ENCODE measurements at places on chromosomes 2 and 18. TPM values are rescaled to one million over a fixed set of nuclear protein-coding genes. Genes with fewer than 3 reads are reported as not detected.

DNA sequence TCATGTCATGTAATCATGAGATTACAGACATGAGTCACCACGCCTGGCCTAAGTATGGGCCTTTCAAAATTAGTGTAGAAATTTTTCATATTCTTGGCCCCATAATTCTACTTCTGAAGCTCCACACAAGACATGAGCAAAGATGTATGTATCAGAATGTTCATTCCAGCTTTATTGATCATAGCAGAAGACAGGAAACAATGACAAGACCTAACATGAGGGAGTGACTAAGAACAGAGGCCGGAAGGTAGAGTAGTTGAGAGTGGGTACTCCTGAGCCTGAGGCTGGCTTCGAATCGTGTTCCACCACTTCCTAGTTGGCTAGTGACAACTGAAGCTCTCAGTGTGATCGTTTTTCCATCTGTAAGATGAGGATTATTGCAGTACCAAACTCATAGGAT lies 89.3 kb downstream of the ARMC9 start:
- no peak for DNase-seq

Gene OTOF
- 1.6 TPM for total RNA-seq

- DNase-seq: no peak
Measured at GRCh38 chr18:12837747-12838146, 46.3 kb downstream of the PTPN2 start.

Gene SLC23A3
- 3.5 TPM for total RNA-seq

GRCh38 chr2:13651684-13652131 lies 935.0 kb downstream of the TRIB2 start:
- no peak for DNase-seq

Gene CIB4
- not detected for total RNA-seq

GRCh38 chr2:234472155-234472554 lies 24.7 kb downstream of the ARL4C start:
- no peak for DNase-seq

- no peak for DNase-seq
Measured at GRCh38 chr2:208278549-208278948, 12.5 kb downstream of the PIKFYVE start.

- DNase-seq: no peak
Measured at GRCh38 chr18:48472610-48473009, 63.4 kb upstream of the ZBTB7C start.

Gene CERKL
- total RNA-seq: 0.27 TPM

Gene SKOR2
- not detected for total RNA-seq

DNA sequence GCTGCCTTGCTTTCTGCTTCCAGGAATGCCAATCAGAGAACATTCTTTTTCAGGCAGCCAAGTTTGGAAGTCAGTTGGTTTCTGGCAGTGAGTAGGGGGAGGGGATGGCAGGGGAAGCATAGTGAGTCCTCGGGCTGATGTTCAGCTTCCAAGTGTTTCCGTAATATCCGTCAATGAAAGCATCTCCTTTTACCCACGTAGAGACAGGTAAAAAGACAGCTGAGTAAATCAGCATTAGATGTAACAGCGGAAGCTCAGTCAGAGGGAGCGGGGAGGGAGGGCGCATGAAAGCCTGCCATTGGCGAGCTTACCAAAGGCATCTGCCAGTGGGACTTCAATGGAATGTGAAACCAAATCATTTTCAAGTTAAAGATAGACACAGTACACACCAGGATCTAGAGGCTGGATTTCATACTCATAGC lies 117.1 kb upstream of the DTNA start:
- no peak for DNase-seq

- no peak for DNase-seq
Measured at GRCh38 chr2:43748333-43748732, 25.5 kb upstream of the DYNC2LI1 start.

Gene AFF3
- 85.6 TPM for total RNA-seq

DNA sequence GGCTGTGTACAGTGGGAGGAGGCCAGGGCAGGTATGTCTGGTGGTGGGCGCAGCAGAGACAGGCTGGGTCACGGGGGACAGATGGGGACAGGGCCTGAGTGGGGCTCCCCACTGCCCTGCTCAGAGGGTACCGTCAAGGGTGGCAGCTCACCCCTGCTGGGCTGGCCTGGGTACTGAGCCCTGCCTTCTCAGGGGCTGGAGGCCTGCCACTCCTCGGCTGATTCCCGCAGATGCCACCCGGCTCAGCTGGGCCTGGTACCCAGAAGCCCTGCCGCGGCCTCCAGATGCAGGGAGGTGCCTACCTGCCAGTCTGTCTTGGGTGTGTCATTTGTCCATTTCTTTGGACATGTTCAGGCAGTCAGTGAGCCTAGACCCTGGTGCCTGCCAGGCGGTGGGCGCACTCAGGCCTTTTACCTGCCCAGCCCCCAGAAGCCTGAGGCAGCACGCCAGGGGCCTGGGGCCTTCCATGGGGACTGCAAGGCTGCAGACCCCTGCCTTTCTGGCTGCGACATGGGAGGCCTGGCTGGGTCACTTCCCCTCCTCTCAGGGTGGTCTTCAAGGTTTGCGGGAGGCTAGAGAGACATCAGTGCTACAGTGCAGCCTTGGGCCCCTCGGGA lies 3.3 kb downstream of the SNORC start:
- no peak for DNase-seq

DNA sequence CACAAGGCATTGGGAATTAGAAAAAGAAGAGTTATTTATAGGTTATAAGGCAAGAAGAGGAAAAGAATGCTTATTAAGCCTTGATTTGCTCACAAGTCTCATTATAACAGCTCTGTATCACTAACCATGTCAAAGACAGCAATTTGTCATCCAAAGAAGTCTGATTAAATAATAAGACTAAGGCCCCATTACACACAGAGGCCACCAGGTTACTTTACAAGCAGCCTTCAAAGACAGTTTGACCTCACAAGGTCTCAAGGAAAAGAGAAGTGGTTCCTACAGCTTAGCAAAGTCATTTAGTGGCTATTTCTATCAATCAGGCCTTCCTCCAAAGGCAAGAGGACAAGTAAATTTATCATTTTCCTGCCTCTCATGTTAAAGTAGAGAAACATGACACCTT lies 188.5 kb downstream of the MBD2 start:
- no peak for DNase-seq

DNA sequence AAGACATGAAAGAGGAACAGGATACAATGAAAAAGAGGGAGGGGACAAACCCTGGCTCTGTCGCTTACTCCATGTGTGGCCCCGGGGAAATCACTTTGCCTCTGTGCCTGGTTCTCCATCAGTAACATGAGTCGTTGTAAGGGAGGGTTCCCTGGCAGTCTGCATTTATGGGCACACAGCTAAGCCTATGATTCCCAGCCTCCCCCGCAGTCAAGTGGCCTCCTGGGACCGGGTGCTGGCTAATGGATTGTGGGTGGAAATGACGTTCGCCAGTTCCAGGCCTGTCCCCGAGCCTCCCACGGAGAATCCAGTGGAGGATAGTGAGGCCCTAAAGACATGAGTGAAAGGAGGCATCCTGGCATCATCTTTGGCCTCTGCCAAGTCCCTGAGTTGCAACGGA lies 42.7 kb downstream of the SFXN5 start:
- DNase-seq: no peak

GRCh38 chr2:100647709-100648108 lies 84.9 kb downstream of the PDCL3 start:
- no peak for DNase-seq

GRCh38 chr2:8234757-8235374 lies 447.0 kb upstream of the ID2 start:
- no peak for DNase-seq

Gene IL1A
- 0.22 TPM for total RNA-seq

- DNase-seq: peak; percentile 76
Measured at GRCh38 chr2:64727843-64728463, 74.2 kb upstream of the SERTAD2 start.

DNA sequence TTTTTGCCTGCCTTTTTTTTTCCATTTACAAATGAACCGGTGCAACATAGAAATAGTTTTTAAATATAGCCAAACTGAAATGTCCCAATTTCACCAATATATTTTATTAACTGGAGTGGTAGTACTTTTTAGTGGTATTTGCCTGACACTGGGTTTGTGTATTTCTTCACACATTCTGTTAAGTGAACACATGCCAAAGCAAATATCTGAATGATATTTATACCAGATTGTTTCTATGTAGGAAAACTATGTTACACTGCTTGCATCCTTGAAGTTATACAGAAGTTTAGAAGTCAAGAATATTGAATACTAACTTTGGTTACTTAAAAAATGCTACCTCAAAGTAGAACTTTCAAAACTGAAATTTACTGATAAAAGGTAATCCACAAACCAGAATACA lies 19.4 kb upstream of the ITPRID2 start:
- DNase-seq: no peak

GRCh38 chr18:36655930-36656329 lies 172.9 kb downstream of the TPGS2 start:
- no peak for DNase-seq

Gene POMC
- total RNA-seq: 3.9 TPM

DNA sequence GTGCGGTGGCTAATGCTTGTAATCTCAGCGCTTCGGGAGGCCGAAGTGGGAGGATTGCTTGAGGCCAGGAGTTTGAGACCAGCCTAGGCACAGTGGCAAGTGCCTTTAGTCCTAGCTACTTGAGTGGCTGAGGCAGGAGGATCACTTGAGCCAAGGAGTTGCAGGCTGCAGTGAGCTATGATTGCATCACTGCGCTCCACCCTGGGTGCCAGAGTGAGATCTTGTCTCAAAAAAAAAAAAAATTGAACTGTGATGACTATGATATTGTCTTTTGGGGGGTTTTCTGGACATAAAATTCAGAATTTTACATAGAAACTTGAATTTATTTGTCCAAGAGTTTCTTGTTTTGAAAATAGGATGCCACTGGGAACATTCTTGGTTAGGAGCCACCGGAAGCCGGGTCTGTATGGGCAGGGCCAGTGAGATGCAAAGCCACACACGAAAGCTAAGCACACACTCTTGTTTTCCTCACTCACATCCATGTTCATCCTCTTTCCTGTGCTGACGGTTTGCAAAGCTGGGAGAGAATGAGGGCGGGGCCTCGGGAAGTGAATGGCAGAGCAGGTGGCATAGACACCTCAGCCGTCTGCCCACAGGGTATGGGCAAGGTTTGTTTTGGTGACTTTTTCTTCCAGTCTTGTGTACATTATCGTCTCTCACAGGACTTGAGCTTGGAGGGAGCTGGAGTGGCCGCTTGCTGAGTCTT lies 12.6 kb downstream of the AGAP1 start:
- DNase-seq: no peak

DNA sequence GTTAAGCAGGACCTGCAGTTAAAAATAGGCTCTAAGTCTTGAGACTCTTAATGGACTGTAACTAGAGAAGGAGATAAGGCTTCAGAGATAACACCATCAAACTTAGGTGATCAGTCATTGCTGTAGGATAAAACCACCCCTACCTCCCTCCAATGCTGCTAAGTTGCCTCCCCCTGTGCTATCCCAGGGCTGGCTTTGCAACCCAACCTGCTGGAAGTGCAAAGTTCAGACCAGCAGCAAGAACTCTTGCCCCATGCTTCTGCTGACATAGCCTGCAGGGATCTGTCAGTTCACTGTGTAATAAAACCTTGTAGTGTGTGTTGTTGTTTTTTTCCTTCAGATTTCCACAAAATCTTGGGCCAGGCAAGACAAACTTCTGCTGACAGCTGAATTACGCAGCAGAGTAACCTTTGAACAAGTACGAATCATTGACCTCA lies 57.4 kb upstream of the EPB41L3 start:
- DNase-seq: no peak

GRCh38 chr2:129070663-129071062 lies 752.0 kb upstream of the HS6ST1 start:
- no peak for DNase-seq

GRCh38 chr2:181340891-181341290 lies 116.3 kb upstream of the ITGA4 start:
- no peak for DNase-seq

DNA sequence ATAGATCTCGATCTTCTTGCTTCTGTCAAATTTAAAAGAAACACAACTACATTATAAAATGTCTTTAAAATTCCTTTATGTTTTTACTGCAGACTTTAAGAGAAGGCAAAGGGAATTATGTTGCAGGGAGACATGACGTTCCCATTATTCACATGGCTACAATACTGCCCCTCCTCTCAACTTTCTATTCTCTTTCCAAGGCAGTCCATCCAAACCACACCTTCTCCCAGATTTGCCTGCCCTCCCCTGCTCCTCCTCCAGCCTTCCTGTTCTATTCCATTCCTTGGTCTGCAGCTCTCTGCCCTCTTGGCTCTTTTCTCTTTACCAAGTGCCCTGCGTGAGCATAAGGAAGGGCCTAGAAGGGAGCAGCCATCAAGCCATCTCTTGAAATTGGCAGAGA lies 61.3 kb downstream of the NABP1 start:
- no peak for DNase-seq

Gene LYPD1
- total RNA-seq: 0.87 TPM

Gene ATG16L1
- 32.0 TPM for total RNA-seq

Gene KCNE4
- total RNA-seq: 8.0 TPM

DNA sequence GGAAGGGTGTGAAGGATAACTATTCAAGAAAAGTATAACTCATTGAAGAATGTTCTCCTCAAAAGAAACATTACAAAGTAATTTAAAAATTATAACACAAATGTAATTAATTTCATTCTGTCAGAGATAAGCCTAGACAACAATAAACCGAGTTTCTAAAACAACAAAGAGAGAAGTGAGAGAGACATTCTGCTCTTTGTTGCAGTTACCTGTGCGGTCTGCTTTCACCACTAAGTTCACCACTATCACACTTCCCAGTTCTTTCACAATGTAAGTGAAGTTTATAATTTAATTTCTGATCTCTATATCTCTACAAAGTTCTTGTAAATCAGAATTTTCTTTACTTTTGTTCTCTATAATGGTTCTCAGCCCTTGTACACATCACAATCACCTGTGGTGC lies 76.3 kb upstream of the FRZB start:
- DNase-seq: no peak

GRCh38 chr18:3877678-3878077 lies 427.7 kb downstream of the TGIF1 start:
- DNase-seq: no peak

- no peak for DNase-seq
Measured at GRCh38 chr2:97663626-97663961, 250 bp downstream of the ACTR1B start.

Gene SETBP1
- 39.8 TPM for total RNA-seq

GRCh38 chr2:160301420-160301819 lies 101.3 kb upstream of the ITGB6 start:
- DNase-seq: no peak

- no peak for DNase-seq
Measured at GRCh38 chr2:152465541-152465940, 130.6 kb downstream of the FMNL2 start.

- no peak for DNase-seq
Measured at GRCh38 chr2:143410082-143410897, 281.1 kb downstream of the ARHGAP15 start.

- no peak for DNase-seq
Measured at GRCh38 chr18:73023975-73024374, 156.2 kb upstream of the NETO1 start.

DNA sequence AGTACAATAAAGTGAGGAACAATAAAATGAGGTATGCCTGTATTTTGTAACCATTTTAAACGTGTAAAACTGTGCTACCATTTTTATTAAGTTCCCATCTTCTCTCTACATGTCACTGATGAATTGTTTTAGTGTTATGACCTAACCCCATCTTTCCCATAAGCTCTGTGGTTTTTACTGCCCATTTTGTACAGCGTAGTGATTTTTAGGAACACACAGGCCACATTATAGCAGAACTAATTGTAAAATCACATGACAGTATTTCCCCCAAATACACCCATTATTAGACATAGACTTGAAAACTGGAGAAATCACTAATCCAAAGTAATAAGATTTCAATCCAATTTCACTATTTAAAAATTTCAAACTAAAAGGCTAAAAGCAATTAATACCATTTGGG lies 130.7 kb downstream of the TMEM247 start:
- DNase-seq: no peak

Gene CUL3
- total RNA-seq: 83.4 TPM

Gene RIT2
- not detected for total RNA-seq

Data from spleen (tissue), 13 donors.